ENCODE measurements at places on chromosomes 1 and 21.

GRCh38 chr1:184866586-184866985 is 107.7 kb downstream of the NIBAN1 start:
- DNase-seq = no peak

DNA sequence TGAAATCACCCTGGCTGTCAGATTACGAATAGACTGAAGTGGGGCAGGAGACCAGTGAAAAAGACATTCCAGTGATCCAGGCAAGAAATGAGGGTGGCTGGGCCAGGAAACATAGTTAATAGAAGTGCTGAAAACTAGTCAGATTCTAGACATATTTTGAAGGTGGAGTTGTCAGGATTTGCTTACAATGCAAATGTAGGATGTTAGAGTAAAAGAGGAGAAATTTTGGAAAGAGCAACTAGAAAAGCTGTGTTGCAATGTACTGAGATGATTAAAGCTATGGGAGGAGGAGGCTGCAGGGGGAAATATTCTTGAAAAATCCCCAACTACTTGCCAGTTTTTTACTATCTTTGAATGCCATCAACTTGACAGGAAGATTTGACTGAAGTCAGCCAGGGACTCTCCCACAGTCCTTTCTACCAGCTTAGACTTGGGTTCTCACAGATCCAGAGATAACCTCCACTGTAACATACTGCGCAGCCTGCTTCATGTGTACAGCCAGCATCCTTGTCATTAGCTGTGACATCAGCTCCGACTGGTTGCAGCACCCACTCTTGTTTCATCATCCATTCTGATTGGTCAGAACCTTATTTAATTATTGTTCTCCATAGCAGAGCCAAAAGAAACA is 109.7 kb downstream of the TSEN15 start:
- DNase-seq = no peak

- DNase-seq = no peak
Observed at GRCh38 chr1:45840704-45841103, 37.3 kb downstream of the MAST2 start.

DNA sequence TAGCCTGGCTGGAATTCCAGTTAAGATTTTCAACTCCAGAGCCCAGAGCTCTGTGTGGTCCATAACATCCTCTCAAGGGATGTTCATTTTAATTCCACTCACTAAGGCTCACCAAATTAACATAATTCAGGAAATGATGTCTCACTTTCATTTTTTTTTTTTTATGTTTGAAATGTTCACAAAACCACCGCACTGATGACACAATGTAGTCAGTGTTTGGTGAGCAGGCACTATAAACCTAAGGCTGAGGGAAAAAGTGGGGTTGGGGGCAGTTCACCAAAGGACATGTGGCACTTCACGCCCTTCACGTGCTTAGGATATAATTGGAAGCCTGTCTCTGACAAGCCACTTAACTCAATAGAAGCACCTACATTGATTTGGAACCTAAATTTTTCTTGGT is 177.3 kb upstream of the CAMK1G start:
- no peak for DNase-seq

DNA sequence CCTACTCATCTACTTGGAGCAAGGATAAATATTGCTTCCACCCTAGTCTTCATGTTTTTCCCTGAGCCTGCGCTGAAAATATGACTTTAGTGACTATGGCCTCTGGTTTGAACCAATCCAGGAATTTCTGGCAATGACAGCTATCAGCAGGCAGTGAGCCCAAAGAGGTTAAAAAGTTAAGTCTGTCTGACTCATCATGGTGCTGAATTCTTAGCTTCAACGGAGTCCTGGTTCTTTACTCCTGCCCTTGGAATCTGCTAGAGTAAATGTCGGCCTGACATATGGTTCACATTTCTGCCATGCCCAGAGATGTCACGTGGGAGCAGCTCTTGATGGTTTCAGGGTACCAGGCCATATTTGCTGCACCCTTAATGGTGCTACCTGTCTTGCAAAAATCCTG is 351.6 kb upstream of the PLXNA2 start:
- no peak for DNase-seq

DNA sequence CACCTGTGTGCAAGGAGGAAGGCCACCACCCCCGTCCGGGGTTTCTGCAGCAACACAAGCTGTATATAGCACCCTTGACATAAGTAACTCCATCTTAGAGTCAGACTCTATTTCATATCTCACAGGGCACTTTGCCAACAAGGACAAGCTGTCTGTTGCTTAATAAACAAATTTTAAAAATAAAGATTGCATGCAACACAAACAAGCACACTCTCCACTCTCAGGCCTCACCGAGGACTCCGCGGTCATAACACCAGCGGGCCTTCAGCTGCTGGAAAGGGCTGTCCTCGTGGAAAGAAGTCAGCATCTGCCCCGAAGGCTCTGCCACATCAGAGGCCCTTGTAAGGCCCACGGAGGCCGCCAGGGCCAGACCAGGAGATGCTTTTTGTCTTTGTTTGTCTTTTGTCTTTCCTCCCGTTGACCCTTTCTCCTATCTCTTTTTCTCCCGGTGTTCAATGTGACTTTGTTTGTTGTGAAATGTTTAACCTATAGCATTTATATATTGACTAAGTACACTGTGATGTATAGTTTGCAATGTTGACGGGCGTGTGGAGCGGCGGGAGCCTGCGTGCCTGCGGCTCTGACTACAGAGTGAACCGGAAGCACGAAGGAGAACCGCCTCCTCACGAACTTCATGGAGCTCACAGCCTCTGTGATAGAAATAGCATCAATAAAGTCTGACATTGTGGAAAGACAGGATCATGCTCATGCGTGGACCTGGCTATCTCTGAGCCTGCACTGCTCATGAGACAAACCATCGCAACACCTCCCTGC is 24.1 kb downstream of the MEGF6 start:
- DNase-seq = no peak

DNA sequence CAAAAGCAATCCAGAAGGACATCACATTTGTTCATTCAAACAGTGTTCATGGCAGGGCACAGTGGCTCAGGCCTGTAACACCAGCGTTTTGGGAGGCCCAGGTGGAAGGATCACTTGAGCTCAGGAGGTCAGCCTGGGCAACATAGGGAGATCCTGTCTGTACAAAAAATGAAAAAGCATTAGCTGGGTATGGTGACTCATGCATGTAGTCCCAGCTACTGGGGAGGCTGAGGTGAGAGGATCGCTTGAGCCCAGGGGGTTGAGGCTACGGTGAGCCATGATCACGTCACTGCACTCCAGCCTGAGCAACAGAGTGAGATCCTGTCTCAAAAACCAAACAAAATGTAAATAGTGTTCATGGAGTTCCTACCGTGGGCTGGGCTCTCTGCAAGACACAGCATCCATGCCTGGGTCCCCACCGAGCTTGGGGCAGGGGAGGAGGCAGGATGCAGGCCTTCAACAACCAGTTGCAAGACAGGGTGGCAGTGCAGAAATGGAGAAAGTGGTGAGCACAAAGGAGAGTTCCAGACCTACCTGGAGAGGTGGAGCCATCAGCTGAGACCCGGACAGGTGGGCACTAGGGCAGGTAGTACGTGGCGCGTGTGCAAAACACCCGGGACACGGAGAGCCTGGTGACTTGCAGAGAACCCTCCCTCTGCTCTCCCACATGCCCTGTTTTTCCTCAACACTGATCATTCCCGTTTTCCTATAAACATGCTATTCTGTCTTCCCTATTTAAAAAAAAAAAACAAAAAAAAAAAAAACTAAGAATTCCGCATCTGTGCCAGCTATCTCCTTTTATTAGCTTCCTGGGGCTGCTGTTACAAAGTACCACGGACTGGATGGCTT is 138.9 kb downstream of the TOMM20 start:
- no peak for DNase-seq

DNA sequence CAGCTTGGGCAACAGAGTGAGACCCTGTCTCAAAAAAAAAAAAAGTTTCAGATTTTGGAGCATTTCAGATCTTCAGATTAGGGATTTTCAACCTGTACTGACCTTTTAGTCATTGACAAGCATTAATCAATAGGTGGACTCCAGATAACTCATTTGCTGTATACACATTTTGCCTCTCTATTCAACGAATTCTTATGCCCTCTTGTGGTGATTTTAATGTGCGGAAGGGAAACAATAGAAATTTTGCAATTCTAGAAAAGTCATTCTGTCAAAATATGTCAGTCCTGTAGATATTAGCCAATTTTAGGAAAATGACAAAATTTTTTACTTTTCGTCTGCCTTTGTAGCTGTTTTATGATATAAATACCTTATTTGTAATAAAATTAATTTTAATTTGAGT is 11.6 kb upstream of the OR2G2 start:
- no peak for DNase-seq

DNA sequence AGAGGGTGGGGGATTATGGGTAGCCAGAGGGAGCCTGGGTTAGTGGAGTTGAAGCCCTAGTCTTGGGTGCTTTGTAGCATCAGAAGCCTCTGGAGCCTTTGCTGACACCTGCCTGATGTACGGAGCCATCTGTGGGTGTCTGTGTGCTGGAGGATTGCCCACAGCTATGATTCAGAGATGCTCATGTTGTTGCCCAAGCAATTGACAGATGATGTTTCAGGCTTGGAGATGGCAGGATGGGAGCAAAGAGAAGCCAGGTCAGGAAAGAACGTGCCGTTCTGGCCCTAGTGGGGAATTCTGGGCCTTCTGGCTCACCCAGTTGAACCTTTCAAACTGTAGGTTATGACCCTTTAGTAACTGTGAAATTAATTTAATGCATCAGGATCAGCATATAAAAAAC is 27.6 kb downstream of the COQ8A start:
- DNase-seq = no peak

DNA sequence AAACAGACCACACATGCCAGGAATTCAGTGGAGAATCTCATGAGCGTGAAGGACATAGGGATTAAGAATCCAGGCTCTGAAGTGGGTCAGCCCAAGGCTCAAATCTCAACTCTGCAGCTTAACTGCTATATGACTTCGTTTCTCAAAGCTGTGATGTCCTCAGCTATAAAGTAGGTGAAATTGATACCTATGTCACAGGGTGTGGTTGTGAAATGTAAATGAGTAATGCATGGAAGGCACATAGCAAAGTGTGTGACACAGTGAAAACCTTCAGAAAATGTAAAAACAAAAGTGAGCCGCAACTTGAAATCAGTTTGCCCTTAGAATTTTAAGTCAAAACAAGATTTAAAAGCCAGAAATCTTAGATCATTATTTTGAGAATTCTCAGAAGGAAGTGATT is 145.7 kb upstream of the PRMT6 start:
- DNase-seq = no peak

DNA sequence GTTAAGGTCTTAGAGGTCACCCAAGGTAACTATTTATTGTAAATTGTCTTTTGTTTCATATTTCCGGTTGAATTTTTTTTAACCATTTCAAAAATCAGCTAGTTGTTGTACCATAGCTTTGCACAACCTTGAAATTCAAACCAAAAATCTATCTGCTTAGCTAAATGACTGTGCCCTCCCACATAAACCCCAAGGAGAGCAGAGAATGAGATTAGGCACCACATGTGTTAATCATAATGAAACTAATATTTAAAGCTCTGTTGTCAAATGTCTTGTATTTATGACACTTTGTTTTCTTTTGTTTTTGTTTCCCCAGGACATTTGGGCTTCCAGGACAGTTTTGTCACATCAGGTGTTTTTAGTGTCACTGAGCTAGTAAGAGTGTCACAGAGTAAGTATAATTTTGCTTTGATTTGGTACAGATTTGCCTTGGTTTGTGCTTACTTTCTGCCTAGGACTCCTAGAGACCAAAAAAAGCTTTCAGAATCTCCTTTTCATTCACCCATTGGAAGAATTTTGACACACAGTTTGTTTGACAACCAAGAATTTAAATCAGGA is 249.9 kb downstream of the NFIA start:
- no peak for DNase-seq

GRCh38 chr1:163094589-163094988 is 25.4 kb downstream of the RGS4 start:
- no peak for DNase-seq

- no peak for DNase-seq
Observed at GRCh38 chr1:90882221-90882620, 139.6 kb downstream of the ZNF644 start.

DNA sequence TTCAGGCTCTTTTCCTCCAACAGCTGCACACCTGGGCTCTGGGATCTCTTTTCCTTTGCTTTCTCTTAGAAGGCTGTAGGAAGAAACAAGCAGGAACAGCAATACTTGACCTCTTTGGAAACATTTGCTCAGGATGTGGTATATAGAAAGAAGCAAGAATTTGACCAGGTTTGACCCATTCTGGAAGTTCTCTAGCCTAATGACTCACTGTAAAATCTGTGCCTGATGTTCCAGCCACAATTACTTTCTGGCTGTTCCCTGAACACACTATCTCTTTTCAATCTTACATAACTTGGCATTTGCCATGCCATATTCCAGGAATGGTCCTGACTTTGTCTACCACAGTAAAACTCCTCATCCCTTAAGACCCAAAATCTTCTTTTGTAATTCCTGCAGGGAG is 419.9 kb upstream of the DAB1 start:
- no peak for DNase-seq

DNA sequence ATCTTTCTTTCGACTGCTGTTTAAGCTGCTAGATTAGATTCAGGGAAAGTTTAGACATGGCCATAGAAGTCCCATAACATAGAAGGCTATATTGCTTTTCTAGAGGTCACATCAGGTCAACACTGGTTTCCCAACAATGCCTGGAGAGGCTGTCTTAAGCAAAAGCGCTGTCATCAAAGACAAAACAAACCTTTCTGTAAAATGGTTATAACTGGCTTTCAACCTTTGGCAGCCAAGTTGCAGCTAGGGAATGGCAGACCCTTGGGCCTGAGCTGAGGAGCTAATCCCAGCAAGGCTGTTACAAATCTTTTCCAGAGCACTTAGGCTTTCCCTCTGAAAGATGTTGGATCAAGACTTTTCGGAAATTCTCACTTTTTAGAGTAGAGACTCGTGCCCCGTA is 11.2 kb upstream of the ABCA4 start:
- DNase-seq = no peak

DNA sequence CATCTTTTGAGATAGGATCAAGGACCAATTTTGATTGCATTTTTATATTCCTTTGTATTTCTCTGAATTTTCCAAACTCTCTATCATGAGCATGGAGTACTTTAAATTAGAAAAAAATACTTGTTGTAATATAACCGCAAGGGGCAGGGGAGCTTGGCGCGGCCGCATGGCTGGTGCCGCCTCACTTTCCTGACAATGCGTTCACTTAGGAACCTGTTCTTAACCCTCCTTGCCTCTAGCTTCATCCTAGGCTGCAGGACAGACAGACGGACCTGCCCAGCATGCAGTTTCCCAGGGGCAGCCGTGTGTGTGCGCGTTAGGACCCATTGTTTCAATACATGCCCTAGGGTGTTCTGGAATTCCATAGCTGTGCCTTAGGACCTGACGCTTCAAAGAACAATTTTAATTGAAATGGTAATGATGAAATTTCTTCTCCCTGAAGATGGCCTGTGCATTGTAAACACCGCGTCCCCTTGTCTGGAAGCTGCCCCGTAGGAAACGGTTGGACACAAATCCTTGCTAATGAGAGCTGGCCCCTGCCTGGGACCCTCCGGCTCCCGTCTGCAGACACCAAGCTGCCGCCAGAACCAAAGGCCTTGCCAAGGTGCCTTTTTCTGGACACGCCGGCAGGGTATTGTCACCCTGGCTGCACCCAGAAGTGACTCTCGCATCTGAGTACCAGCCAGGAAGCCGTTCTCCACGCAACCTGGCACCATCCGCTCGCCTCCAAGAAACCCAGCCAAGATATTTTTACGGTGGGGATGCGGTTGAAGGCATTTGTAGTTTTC is 466.4 kb downstream of the NPHP4 start:
- DNase-seq = no peak

All from stimulated activated CD8-positive, alpha-beta memory T cell treated with anti-CD3 and anti-CD28 coated beads, Interleukin-4, amount 100 ng/mL, for 4 hours (primary cell).